ENCODE measurements at places on chromosomes 5 and 9.

DNA sequence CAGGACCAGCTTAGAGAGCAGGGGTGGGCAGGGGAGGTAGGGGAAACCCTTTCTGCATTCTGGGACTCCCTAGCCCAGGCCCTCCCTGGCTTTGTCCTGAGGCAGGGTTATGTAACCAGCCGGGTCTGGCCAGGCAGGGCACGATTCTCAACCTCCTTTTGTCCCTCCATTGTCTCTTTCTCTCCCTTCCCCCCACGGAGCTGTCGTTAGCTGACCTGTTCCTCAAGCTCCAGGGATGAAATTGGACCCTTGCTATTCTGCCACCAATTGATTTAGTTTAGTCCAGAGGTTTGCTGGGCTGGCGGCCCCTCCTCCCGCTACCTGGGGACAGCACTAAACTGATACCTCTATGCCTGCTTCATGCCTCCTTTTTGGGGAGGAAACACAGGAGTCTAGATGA, 9.4 kb upstream of the NDST1 start:
- no peak for DNase-seq

DNA sequence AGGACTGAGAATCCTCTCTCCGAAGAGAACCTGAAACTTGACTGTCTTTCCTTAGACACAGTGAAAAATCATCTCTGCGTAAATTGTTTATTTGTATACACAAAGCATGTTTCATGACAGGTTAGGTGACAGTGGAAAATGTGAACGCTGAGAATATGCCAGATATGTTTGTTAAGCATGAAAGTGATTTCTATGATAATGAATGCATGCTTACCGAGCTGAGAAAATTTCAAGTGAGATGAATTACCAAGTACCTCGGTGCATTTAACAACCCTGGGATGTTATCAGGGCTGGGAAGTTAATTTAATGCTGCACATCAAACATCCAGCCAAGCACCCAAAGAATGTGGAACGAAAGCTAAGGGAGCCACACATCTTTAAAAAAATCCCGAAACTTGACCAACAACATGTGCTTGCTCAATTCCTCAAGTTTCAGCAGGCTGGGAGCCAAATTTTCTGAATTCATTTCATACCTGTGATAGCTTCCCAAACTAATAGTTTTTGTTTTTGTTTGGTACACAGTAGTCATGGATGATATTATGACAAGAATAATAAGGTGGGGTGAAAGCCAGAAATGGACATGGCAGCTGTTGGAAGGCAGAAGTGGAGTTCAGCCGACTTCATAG, 336.9 kb downstream of the ARHGEF28 start:
- no peak for DNase-seq

GRCh38 chr5:127446626-127447025, 70.8 kb upstream of the PRRC1 start:
- no peak for DNase-seq

DNA sequence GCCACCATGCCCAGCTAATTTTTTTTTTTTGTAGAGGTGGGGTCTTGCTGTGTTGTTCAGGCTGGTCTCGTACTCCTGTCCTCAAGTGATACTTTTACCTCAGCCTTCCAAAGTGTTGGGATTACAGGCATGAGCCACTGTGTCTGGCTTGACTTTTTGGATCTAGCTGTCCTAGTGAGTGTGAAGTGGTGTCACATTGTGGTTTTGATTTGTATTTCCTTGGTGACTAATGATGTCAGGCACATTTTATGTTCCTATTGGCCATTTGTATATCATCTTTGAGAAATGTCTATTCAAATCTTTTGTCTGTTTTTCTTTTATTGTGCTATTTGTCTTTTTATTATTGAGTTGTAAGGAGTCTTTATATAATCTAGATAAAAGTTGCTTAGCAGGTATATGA, 53.5 kb upstream of the MCCC2 start:
- DNase-seq = peak; percentile 75

- no peak for DNase-seq
Measured at GRCh38 chr9:72696511-72696910, 175.1 kb downstream of the TMC1 start.

- no peak for DNase-seq
Measured at GRCh38 chr9:15843316-15843715, 290.5 kb downstream of the CCDC171 start.

GRCh38 chr9:125532812-125533594, 174.0 kb downstream of the MAPKAP1 start:
- DNase-seq = no peak

DNA sequence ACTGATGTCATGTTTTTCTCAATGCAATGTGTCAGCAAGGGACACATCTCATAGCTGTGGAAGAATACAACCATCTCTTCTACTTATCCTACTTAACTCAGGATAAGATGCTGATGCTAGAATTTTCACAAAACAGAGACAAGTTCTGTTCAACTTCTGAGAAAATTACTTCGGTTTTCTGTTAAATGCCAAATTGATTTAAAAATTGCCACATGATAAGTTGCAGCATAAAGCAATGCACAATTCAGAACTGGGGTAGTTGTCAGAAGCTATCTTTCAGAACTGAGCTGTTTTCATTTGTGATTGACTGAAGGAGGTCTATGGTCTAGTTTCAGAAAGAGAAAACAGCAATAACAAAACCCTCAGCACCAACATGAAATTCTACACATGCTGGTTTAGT, 954.8 kb upstream of the C9orf72 start:
- DNase-seq = no peak

DNA sequence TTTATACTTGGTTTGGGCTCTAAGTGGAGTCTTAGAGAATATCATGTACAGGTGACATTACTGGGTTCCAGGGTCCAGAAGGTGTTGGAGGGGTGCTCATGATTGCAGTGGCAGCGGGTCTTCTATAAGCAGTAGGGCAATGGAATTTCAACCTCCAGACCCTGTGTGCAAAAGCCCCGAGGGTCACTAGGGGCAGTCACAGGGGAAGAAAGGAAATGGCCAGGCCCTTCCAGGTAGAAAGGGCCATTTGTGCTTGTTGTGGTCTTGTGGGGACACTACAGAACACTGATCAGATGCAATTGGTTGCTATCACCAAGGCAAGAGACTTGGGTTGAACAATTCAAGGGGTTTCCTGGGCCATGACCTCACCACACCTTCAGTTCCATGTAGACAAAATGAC, 283.4 kb downstream of the GADD45G start:
- DNase-seq = no peak

DNA sequence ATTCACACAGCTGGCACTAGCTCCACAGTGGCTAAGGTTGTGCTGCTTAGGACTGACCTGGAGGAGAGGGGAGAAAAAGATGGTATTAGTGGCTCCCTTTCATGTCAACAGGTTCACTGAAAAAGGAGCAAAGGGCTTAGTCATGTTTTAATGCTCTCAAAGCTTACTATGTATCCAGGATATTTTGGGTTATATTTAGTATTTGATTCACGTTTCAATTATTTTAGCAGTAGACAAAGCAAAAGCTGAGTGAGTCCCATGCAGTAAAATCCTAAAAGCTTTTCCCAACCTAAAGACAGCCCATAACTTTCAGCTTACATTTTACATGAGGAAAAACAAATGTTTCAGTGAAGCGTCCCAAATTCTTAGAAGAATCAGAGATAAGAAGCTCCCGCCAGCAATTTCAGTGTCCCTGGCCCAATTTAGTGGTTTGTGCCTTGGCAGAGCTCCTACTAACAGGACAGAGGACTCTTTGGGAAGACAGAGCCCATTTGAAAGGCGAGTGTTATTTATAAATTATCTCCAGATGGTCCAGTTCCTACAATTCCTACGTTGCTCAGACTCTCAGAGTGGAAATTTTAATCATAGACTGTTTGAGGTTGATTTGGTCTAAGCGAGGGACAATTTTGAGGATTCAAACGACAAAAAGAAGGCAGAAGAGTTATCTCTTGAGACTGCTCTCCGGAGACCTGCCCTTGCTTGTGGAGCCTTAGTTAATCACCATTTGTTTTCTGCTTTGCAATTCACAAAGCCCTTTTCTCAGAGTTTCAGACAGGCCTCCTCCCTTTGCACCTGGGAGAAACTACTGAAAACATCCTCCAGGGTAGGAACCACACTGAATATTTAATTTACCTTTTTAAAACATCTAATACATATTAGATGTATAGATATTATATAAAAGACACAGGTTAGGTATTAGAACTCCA, 225.0 kb upstream of the ANKRD55 start:
- no peak for DNase-seq

DNA sequence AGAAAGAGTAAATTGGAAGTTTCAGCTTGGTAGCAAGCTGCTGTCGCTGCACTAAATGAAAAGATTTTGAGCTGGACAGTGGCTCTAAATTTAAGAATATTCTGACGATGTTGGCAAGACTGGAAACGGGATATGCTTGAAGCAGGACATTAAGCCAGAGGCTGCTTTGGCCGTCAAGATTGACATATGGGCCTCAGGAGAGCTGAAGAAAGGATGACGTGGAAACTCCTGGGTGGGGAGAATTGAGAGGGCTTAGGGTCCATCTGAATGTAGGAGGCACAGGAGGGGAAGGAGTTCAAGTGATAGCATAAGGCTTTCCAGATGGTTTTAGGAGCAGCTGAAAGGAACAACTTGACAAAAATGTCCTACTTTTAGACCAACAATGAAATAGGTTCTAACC, 108.9 kb downstream of the PAPPA start:
- no peak for DNase-seq

- no peak for DNase-seq
Measured at GRCh38 chr5:458547-459353, 15.8 kb downstream of the EXOC3 start.

DNA sequence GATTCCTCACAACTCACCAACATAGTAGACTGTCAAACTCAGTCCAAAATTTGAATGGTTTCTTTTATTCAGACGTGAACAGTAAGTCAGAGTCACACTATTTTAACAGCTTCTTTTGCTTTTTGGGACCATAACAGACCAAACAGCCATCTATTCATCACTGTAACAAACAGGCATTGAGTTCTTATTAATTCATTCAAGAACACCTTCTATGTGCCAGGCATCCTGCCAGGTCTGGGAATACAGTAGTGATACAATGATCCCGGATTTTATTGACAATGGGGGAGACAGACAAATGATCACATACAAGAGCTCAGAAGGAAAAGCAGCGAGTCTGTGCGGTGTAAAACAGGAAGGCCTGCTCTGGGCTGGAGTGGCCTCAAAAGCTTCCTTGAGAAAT, 153.3 kb upstream of the ERCC6L2 start:
- no peak for DNase-seq

- DNase-seq = no peak
Measured at GRCh38 chr5:147410496-147411358, 99.1 kb downstream of the DPYSL3 start.

- DNase-seq = no peak
Measured at GRCh38 chr5:151483176-151483575, 35.8 kb downstream of the SLC36A1 start.

DNA sequence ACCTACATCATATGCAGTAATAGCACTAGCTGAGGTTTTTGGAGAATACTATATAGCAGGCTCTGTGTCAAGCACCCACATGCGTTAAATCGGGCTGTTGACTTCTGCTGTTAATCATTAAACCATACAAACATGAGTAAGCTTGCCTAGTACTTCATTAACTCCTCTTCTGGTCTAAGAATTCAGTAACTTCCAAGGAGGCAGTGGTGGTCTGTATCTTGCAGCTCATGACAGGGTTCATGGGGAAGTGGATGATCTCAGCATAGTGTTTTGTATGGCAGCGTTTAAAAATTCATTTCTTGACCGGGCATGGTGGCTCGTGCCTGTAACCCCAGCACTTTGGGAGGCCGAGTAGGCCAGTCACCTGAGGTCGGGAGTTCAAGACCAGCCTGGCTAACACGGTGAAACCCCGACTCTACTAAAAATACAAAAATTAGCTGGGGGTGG, at the start of gene HAVCR1:
Gene HAVCR1 (minus strand): TSS at position 24 of the 447 bp plus-strand sequence. CDS start 1,173 bp downstream, outside the sequence.
- no peak for DNase-seq

DNA sequence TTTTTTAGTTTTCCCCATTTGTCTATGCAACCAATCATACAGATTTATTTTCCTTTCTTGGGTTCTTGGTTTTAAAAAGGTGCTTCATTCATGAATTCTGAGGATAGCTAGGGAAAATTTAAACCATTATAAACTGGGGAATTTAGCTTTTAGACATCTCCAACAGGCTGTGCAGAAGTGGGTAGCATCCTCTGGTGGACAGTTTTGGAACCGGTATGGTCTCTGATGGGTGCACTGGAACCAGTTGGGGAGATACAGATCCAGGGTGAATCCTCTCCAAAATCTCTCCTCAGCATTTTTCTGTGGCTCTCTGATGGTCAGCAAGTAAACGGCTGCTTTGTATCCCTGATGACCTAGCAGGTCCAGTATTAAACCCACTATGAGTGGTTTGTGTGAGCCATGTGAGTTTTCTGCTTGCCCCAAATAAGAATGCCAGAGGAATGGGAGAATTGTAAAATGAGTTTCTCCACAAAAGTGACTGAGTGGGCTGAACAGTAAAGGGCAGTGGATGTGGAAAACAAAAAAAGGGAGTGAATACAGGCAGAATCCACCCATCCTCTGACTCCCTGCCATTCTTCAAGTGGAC, 9.1 kb upstream of the DNAJC25 start:
- DNase-seq = peak; percentile 26
